ENCODE measurements at places on chromosomes 16 and 17.

- no peak for DNase-seq
These were observed 35.3 kb downstream of the CUEDC1 start for GRCh38 chr17:57919918-57920317.

DNA sequence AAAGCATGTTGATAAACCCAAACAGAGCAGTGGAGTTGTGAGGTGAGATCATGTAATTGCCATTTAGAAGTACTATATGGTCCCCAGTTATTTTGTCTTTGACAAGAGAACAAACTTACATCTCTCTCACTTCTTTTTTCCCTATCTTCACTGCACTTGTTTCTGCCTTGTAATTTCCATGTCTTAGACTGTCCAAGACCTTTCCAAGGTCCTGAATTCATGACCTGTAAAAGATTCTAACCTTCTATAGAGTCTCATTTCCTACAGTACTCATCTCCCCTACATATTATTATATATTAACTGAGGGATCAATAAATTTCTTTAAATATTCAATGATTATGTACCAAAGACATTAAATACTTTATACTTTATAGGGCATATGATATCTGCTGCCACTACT lies 295.3 kb upstream of the KIF2B start:
- no peak for DNase-seq

GRCh38 chr17:64968652-64969501 lies 49.6 kb upstream of the LRRC37A3 start:
- DNase-seq = no peak

DNA sequence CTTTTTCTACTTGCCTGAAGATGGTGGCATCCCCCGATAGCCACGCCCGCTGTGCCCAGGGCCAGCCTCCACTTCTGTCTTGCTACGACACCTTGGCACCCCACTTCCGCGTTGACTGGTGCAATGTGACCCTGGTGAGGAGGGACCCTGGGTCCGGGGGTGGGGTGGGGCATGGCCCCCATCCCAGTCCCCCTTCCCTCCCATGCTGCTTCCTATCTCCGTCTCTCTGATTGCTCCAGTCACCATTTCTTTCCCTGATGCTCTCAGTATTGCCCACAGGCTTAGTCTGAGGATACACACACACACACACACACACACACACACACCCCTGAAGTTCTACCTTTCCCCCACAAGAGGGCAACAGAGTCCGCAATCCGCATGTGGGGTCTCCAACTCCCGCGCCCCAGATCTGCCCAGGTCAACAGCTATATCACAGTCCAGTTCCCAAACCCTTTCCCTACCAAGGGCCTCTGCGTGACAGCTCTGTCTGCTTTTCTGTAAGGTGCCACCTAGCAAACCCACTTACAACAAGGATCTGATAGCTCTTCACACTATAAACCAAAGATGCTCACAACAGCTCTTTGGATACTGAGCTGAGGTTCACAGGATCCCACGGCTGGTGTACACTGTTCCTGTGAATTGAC lies 3.4 kb downstream of the SGCA start:
- no peak for DNase-seq

GRCh38 chr17:9228408-9229159 lies 207.3 kb downstream of the NTN1 start:
- DNase-seq = no peak

DNA sequence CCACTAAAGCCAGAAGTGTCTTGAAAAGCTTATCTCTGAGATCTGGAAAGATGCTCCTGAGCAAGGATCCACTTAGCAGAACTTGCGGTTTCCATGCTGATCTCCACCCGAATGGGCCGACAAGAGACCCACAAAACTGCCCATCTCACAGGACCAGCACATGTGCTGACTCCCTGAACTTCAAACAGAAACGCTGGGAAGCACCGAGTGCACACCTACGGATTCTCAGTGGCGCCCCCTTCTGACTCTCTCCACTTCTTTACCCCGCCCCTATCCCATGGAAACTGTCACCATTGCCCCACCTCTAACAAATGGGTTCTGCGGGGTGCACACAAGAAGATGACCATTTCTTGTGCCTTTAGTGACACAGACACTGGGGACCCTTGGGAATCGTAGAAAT lies 21.4 kb downstream of the CDRT4 start:
- no peak for DNase-seq

DNA sequence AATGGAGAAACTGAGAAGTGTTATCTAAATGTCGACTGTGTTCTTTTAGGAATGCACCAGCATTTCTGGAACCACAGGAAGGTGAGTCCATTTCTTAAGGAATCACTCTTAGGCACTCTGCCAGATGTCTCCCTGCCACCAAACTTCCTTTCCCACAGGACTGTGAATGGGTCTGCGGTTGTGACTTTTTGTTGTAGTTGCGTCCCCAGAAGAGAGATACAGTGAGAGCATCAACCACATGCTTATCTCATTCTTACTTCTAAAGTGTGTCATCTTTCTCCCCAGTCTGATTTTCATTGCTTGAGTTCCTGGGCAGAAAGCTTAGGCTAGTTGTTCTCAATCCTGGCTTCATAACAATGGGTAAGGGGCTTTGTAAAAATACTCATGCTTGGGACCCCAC lies 13.4 kb downstream of the ITPRIPL2 start:
- no peak for DNase-seq

DNA sequence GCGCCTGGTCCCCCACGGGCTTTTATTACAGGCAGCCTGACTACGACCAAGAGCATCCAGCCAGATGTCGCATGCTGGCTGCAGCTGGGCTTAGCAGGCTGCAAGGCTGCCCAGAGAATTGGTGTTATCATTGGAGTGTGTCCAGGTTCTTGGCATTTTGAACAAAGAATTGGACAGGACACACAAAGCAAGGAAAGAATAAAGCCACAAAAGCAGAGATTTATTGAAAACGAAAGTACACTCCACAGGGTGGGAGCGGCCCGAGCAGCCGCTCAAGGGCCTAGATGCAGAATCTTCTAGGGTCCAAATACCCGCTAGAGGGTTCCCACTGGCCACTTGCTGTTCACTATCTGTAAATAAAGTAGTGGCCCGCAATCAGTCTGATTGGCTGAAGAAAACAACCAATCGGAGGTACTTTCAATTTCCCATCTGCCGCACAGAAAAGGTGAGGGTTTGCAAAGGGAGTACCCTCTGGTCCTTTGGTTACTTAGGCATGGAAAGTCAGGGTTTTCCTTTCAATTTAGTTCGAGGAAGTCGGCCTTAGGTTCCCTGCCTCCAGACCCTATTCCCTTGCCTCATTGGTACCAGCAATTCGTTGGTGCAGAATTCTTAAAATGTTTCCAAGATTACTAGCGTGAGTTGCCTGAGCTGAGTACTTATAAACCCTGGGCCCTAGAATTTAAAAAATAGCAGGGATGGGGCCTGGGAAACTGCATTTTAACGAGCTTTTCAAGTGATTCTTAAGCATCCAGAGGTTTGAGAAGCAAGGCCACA lies 38.5 kb upstream of the CNEP1R1 start:
- no peak for DNase-seq
